ENCODE measurements at places on chromosomes 6 and 20.

- DNase-seq, result no peak
Measured at GRCh38 chr20:59148701-59149493, 14.7 kb upstream of the ZNF831 start.

- DNase-seq, result no peak
Measured at GRCh38 chr20:57375652-57376230, 15.5 kb upstream of the RBM38 start.

DNA sequence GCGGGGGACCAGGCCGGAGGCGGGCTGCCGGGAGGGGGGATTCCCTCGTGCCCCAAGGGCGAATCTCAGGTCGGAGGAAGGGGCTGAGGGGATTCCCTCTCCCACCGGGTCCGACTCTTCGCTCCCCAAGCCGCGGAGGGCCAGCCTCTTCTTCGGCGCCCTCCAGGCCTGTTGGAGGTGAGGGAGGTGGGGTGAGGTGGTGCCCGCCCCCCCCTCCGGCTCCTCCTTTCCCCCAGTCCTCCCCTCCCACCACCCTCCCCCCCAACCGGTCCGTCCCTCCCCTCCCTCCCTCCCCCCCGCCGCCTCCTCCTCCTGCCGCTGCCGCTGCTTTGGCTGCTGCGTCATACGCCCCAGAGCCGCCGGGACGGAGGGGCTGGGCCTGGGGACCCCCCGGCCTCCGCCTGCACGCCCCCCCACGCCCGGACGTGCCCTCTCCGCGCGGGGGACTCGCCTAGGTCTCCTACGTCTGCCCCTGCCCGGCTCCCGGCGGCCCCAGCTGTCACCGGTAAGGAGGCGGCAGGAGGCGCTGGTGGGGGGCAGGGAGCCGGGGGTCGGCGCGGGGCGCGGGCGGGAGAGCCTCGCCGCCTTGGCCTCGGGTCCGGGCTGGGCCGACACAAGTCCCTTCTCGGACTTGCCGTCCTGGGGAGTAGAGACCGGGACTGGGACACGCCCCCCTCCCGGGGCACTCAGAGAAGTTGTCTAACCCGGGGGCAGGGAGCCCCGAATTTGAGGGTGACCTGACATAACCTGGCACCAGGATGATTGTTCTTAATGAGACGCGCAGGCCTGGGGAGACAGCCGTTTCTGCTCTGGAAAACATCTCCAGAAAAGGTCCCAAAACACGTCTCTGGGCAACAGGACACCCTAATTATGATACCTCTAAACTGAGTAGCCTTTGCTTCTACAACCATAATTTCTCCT lies at the start of gene PHF1:
Gene PHF1 (plus strand): TSS at position 304 of the 921 bp plus-strand sequence. CDS start 1,250 bp downstream, outside the sequence.
- peak; percentile 90 for DNase-seq

- no peak for DNase-seq
Measured at GRCh38 chr20:17565169-17565845, 4.6 kb upstream of the DSTN start.

GRCh38 chr20:46985250-46985649 lies 90.6 kb downstream of the EYA2 start:
- DNase-seq, result no peak

DNA sequence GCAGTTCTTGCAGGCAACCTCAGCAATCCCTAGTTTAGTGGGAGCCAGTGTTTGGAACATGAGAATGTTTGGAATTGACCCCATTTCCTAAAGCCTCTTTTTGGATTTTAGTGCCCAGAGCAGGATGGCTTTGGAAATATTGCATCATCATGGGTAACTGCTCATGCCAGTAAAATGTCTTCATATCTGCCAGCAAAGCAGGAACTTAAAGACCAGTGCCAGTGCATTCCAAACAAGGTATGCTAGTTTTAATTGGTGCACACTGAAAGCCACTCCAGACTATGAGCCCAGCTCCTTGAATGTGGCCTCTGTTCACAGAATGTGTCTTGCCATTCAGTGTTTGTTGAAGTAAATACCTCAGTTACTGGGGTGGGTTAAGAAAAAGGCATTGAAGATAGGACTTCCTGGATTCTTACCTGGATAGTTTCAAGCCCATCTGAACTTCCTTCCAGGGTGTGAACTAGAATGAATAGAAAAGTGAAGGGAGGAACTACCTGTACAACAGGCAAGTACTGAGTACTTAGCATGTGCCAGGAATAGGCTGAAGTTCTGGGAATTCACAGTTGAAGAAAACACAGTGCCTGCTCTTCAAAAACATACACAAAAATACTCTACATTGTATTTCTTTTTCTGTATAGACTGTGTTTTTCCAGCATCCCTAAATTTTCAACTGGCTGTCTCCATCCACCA lies 70.5 kb downstream of the COL19A1 start:
- no peak for DNase-seq

DNA sequence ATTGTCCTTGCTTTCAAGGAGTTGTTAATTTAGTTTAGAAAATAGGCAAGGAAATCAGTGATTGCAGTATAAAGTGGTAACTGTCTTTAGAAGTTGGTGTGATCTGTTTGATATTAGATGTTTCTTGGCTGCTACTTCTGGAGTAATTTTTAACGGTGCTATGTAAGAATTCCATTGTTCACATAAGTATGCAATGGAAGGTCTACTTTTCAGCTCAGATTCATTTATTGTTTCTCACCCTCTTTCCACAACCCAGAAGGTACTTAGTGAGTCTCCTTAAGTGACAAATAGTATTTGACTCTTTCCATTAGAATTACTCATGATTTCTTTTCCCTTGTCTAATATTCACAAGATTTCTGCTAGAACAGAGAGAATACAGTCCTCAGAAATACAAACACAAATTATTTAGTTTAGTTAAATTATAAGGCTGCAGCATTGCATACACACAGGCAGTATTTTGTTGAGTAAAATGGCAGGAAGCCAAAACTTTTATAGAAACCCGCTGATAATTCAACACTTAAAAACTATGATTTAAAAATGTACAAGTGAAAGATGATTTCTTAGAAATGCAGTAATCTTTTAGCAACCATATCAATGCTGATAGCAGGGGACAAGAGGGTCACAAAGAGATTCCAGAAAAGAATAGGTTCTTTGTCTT lies 554.3 kb downstream of the CD109 start:
- DNase-seq, result no peak

GRCh38 chr6:47571488-47571887 lies 93.9 kb downstream of the CD2AP start:
- DNase-seq, result no peak

GRCh38 chr6:45727819-45728449 lies 287.7 kb downstream of the CLIC5 start:
- DNase-seq, result no peak

DNA sequence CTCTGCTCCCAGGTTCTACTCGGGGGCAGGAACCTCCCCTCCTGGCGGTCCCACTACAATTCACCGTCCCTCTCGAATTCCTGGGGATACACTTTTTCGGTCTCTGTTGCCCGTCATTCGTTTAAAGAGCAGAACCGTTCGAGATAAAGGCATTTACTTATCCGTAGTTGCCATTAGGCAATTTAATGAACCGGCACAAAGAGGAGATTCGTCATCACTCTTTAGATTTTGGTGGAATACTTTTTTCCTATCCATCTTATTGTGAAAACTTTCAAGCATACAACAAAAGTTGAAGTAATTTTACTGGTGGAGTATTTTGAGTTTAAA lies 1.2 kb upstream of the CD24 start:
- DNase-seq, result no peak

DNA sequence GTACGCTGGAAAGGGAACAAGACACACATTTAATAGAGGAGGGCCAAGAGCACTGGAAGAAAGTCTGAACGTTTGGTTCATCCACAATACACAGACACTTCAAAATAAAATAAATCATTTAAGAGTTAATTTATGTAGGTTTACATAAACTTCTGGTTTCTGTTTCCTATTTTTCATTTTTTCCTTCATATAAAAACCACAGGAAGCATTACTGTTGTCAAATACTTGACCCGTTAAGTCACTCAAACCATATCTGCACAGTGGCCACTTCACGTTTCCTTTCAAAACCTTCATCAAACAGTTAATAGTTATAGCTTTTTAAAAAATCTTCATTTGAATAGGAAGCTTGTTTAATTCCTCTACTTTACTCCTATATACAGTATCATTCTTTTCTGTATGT lies 257.6 kb upstream of the THEMIS start:
- no peak for DNase-seq

GRCh38 chr20:58633161-58634053 lies 17.7 kb upstream of the STX16 start:
- DNase-seq, result no peak

GRCh38 chr6:14029605-14030004 lies 88.0 kb upstream of the CD83 start:
- no peak for DNase-seq

- DNase-seq, result no peak
Measured at GRCh38 chr6:106227612-106228507, 97.7 kb downstream of the ATG5 start.

DNA sequence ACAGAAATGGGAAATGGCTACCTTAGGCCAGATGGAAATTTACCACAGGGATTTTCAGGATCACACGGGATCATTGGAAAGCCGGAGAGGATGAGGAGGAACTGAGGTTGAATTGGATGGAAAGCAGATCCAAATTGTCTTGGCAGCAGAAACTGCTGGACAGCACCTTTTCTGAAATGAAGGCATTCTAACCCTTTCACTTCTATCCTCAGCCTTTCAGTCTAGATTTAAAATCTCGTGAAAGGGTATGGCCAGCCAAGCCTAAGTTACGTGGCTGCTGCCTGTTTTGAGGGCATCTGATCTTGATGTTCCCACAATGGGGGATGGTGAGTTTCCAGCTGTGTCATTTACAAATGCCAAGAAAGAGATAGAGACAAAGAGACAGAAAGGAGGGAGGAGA lies 358.2 kb downstream of the KIF16B start:
- DNase-seq, result no peak

DNA sequence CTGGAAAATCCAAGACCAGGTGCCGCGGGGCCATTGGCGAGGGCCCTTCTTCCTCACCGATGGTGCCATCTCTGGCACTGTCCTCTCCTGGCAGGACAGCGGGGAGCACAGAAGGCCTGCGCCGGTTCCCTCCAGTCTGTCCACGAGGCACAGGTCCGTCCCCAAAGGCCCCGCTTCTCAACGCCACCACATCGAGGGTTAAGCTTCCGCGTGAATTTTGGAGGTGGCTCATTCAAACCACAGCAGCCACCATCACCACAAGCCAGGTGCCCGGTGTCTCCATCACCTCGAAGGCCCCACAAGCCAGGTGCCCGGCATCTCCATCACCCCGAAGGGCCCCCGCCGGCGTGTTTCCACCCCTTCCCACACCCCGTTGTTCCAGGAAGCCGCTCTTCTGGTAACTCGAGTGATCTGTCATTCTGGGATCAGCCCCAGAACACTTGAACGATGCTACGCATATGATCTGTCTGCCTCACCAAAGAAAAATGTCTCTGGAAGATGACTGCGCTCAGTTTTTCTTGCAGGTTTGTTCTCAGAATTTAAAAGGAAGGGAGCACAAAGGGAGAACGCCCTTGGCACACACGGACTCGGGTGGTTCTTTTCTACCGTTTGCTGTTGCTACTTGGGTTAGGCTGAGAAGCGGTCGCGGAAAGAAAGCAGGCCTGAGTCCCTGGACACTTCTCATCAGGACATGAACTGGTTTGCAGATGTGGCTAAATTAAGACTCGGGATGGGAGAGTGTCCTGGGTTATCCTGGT lies 9.9 kb upstream of the KIF25 start:
- no peak for DNase-seq

All from caudate nucleus (tissue), 63 donors.